ENCODE measurements at places on chromosomes 4 and X.
A peak's percentile ranks its signal among the peaks of the same experiment; 100 is the strongest.

DNA sequence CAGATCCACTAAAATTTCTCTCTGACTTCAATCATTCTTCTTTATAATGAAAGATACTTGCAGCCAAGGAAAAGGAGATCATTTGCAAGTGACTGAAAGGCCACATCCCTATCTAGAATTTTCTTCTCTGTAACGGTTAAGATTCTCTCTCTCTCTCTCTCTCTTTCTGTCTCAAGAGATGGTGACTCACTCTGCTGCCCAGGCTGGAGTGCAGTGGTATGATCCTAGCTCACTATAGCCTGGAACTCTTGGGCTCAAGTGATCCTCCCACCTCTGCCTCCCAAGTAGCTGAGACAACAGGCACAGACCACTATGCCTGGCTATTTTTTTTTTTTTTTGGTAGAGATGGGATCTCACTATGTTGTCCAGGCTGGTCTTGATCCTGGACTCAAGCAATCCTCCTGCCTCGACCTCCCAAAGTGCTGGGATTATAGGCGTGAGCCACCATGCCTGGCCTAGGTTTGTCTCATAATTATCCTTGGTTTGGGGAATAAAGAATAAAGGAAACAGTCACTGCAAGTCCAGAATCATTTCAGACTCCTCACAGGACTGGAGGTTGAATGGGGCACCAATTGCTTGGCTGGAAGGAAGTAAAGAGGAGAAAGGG, 33.3 kb upstream of the GALNT7 start:
- no peak for DNase-seq

- DNase-seq, result peak; percentile 58
Measured at GRCh38 chr4:78951862-78952472, 12.7 kb upstream of the PAQR3 start.

DNA sequence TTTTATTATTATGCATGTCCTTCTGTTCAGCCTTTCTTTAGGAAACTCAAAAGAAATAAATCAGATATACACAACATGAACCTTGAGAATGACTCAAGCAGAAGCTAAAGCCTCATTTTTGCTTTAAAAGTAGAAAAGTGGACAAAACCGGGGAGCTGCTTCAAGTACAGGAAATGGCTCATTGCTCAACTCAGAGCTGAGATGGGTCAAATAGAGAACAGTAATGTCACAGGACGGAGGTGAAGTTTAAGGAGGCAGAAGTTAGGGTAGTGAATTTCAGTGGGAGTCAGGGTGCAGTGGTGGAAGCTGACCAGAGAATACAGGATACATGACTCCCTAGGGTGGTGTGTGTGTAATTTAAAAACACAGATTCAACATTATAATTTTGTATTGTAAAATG, 22.2 kb downstream of the PHKA2 start:
- no peak for DNase-seq

GRCh38 chr4:173501592-173502150, 28.4 kb downstream of the HAND2 start:
- DNase-seq, result no peak

- DNase-seq, result no peak
Measured at GRCh38 chrX:45667666-45668065, 467.0 kb upstream of the DIPK2B start.

GRCh38 chr4:161320377-161320776, 843.4 kb downstream of the FSTL5 start:
- peak; percentile 26 for DNase-seq

DNA sequence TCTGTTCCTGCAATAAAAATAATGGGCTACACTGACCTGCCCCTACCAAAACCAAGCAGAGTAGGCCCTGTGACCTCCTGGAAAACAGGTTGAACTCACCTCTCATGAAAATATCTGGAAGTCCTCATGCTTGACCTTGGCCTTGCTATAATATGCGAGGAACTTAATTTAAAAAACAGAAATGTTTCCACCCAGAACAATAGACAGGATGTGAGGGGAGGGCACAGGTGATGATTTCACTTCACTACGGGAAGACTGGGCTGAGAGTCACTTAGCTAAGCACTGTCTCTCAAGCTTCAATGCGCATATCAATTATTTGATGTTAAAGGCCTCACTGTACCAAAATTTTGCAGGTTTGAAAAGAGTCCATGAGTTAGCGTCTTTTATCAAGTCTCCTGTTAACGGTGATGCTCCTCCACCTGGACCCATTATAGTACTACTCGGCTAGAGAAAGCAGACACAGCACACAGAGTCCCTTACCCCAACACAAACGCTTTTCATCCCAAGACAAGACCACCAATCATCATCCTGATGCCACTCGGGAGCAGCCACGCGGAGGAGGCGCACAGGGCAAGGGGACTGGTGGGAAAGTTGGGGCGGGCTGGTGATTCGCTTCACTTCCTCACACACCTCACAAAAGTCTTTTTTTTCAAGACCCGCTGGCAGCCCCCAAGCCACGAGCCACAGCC, 25.9 kb downstream of the ZNF721 start:
- DNase-seq, result no peak

- DNase-seq, result peak; percentile 86
Measured at GRCh38 chr4:56217343-56217890, 169.9 kb downstream of the AASDH start.

DNA sequence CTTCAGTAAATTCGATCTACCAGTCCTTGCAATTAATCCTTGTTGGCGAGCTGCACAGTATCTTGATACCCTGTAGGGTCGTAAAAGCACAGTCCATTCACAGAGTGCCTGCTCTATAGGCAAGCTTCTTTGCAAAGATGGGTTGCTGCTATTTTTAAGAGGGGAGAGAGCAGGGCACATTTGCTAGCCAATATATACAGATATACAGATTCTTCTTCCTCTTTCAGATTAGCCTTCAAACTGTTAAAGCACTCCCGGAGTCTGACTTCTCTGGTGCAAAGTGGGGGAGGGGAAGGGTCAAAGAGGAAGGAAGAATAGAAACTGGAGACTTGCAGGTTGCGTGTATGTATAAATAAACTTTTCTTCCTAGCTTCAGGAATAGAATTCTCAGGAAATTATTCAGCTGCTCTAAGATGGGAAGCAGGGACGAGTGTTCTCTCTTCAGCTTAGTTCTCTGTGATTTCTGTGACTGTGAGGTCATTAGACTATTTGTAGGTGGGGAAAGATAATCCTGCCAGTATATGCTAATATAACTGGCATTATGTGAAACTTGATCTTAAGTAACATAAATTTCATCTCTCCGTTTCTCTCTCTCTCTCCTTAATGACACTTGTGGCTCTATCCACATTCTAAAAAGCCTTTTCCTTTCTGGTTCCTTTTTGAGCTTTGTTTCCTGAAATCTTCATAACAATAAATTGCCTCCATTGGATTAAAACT, at the start of gene CYSLTR1:
Gene CYSLTR1, minus strand, starts transcription at position 242 of the 717 bp plus-strand sequence. CDS start 53,865 bp downstream, outside the sequence.
- no peak for DNase-seq

DNA sequence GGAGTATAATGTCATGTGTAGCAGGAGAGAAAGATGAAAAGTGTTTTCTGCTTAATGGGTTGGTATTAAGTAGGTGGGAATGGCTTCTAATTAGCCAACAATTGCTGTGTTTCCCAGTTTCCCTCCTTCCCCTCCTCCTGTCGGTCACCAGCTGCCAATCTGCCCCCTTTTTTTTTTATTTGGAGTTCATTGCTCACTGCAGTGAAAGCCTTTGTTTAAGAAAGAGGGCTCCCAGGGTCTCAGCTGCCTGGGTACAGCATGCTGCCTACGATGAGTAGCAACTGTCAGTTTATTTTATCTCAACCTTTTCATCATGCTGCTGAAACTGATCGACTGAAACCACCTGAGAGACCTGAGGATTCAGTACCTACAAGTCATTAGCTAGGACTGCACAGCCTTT, 149.0 kb downstream of the POU4F2 start:
- no peak for DNase-seq

DNA sequence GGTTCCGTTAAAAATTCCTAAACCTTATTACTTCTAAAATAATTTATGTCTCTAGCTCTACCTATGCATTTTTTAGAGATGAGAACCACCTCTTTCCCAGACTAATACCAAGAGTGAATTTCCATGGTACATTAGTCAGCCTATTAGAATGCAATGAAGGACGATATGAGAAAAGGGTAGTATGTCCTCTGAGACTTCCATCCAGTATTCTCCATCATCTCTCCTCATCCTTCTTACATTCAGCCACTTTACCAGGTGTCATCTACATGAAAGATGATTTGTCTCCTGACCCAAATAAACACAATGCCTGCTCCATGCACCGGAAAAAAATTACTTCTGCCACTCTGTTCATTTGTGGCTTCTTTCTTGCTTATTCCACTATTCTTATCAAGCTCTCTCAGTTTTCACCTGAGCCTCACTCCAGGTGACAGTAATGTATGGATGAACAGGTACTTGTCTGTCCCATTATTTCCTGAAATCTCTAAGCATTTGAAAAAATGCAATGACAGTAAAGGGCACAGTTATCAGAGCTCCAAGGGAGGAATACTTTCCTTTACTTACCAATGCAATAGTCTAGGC, 97.9 kb downstream of the MAB21L2 start:
- DNase-seq, result no peak

DNA sequence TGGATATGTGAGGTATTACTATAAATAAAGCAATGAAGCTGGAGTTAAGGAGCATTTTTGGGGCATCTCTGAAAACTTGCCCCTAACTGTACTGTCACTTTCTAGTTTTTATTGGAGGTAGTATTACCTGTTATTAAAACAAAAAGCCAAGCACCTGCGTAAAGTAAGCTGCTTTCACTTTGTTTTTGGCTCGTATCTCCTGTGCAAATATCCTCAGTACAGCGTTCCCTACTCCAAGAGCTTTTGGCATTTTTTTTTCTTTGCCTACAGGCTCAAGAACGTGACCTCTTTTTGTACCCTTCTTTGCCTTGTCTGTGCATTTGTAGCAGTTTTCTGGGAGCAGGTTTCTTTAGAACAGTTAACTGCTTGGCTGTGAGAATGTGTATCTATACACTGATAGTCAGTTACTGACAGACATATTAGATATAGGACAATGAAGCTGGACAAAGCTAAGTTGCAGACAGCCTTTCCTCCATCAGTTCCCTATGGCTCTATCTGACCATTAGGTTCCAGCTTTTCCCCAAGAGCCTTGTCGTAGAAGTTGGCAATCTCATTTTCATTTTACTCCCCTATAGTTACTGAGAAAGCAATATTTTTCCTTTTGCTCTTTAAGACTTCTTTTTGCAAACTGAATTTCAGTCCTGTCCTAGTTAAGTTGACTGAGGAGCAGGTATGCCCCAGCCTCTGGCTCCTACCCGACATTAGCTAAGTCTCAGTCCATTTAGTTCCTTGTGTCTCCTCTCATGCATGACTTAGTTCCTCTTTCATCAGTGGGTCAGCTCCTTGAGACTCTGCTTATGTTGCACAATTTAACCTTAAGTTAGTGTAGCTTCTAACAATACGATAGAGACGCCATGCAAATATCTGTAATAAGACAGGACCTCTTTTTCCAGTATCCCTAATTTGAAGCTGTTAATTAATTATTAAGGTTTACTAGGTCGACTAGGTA, 71.5 kb upstream of the HPRT1 start:
- DNase-seq, result peak; percentile 8

DNA sequence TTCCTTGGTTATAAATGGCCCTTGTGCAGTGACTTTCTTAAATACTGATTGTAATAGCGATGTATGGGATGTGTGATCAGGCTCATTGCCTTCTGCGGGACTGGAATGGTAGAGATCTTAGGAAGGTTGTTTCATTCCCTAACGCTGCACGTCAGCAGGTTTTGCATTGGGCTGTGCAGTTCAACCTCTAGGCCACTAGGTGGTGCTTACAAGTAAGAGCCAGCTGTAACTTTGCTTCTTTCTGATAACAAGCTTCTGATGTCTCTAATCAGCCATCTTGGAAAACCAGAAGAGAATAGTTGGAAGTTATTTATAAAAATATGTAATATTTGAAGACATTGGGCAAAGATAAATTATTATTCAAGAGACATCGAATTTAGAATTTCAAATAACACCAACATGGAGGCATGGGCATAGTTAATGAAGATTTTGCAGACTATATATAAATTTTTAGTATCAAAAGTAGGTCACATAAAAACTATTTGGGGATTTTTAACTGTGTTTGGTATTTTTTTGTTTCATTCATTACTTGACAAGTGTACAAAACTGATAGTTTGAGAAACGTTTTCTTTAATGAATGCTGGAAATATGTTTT, 339.7 kb upstream of the PCDH7 start:
- DNase-seq, result peak; percentile 17

DNA sequence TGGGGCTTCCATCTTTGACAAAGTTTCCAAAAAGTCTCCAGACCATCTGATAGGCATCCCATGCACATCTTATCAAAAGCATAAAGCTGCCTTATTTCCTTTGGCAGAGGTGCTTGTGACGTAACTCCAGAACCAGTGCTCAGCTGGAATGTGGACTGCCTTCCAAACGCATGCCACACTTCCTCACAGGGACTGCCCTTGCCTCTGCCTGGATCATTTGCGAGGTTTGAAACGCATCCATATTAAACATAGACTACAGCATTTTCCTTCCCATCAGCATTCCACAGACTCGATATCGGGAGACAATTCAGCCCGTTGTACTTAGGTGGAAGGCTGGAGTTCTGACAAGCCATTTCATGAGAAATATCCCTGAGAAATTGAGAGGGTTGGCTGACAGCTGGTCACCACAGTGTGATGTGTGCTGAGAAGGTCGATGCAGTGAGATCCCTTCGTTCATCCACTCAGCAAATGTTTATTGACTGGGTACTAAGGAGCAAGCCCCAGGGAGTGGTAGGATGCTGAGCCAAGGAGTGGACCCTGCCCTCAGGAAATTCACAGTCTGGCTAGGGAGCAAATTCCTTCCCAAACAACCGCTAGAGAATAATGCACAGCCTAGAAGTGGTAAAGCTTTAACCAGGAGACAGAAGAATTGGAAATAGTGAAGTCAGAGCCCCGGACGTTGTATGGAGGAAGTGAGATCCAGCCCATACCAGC, 376.0 kb downstream of the BCOR start:
- DNase-seq, result no peak

- no peak for DNase-seq
Measured at GRCh38 chr4:632926-633325, 7.6 kb downstream of the PDE6B start.

DNA sequence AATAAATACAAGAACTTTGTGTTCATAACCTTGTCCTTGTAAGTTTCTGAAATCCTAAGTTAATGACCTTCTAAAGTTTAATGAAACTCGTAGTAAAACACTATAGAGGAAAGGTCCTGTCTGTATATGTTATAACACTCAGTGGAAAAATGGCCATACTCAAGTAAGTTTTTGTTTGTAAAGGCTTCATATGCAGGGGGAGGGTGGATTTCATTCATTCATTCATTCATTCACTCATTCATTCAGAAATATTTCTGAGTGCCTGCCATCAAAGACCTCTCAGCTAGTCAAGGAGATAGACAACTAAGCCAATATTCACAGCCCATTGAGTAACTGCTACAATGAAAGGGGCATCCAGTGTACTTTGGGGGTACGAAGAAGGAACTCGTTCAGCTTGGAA, 6.9 kb upstream of the TMEM156 start:
- DNase-seq, result no peak

- no peak for DNase-seq
Measured at GRCh38 chr4:171667906-171668305, 145.3 kb upstream of the GALNTL6 start.
